Activated naive CD8-positive, alpha-beta T cell treated with anti-CD3 and anti-CD28 coated beads, Interleukin-2, amount 50 U/mL, for 16 hours (primary cell): ENCODE measurements at places on chromosomes 1 and 21.
A peak's percentile ranks its signal among the peaks of the same experiment; 100 is the strongest.

GRCh38 chr1:229228522-229228921 is 42.4 kb upstream of the RAB4A start:
- DNase-seq, result no peak

DNA sequence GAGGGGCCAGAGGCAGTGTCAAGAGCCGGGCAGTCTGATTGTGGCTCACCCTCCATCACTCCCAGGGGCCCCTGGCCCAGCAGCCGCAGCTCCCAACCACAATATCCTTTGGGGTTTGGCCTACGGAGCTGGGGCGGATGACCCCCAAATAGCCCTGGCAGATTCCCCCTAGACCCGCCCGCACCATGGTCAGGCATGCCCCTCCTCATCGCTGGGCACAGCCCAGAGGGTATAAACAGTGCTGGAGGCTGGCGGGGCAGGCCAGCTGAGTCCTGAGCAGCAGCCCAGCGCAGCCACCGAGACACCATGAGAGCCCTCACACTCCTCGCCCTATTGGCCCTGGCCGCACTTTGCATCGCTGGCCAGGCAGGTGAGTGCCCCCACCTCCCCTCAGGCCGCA is at the start of gene BGLAP:
BGLAP (plus strand) TSS at position 259 of the 400 bp plus-strand sequence; CDS start at position 307, 48 bp downstream.
- no peak for DNase-seq

DNA sequence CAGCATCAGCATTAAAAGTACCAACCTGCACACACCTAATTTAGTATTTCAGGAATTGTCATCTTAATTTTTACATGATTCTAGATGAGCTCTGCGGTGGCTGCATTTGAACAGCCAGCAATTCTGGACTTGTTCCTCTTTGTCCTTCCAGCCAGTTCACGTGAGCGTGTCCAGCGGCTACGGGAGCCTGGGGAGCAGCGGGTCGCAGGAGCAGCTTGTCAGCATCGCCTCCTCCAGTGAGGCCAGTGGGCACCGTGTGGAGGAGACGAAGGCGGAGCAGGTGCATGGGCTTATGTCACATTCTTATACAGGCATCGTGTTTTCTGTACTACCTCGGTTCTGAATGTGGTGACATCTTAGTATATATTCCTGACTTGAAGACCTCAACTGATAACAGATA is 25.7 kb downstream of the PER3 start:
- no peak for DNase-seq

DNA sequence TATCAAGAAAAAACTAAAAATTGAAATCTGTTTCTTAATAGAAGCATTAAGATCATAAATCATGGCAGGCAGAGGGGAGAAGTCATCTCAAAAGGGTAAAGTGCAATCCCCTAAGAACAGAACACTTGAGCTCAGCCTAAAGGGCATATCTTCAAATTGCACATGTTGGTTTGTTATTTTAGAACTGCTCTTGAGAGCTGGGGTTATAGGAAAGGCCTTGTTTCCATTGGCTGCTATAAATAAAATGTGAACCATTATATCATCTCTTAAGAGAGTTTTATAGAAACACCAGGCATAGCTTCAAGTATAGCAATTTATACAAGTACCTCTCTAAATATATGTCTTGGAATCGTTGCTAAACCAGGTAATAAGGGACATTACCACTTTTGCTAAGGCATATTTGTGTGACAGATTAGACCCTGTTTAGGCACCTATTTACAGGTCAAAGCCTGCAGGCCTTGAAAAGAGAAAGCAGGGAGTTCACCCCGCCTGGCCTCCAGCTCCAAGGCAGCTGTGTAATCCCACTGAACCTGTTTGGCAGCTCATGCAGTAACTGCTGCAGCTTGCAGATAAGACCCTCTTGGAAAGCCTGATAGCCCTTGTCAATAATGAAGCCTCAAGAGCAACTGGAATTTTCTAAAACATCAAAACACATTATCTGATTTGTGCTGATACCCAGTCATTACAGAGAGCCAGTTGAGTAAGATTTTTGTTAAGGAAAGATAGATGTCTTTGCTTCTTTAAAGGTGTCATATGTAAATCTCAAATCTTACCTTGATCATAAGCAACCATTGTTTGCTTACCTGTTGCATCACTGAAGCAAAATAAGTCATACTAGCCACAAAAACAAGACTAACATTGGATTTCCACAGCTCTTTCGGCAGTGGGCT is 24.2 kb upstream of the SYDE2 start:
- no peak for DNase-seq

GRCh38 chr1:234393190-234393589 is 19.9 kb downstream of the COA6 start:
- no peak for DNase-seq

- DNase-seq, result no peak
Measured at GRCh38 chr1:180020017-180020416, 65.4 kb downstream of the CEP350 start.

DNA sequence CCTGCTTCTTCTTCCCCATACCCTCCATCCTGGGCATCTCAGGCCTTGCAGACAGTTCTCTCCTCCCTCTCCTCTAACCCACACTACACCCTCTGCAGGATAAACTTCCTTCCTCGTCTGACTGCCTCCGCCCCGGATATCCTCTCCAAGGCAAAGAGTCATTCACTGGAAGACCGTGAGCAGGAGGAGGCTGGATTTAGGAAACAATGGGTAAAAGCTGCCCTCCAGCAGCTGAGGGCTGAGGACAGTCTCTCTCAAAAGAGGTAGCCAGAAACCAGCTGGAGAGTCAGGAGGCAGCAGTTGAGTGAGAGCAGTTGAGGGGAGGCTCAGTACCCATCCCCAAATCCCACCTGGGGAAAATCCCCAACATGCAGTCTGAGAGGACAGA is 1.4 kb downstream of the CSRP1 start:
- no peak for DNase-seq

DNA sequence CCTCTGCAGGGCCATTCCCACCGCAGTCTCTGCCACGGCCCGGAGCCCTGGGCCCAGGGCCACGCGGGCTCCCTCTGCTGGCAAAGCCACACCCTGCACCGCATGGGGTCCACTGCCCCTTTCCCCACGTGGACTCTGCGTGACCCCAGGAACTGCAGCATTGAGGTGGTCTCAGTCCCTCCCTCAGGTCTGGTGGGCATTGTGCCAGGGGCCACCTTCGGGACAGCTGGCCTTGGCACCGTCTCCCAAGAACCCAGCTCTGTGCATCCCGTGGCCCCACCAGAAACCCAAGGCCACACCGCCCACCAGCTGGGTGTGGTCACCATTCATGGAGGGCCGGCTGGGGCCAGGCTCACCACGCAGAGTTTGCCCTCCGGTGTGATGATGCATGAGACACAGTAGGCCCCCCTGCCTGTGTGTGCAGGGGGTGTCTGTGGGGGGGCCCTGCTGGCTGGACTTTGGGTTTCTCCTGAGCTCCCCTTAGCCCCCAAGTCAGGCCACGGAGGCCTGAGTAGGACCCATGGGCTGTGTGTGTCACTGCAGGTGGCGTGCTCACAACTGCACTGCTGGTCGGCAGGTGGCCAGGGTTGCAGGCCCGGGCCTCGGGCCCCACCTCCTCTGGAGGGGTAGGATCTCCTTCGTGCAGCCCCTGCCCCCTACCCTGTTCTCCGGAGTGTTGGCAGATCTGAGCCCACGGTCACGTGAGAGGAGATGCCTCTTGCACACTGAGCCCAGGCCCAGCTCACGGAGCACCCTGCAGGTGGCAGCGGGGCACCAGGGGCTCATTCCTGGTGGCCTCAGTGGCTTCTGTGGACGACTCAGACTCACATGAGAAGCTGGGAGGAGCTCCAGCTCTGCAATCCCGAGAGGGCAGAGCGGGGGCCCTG is 5.8 kb downstream of the VWA1 start:
- DNase-seq, result peak; percentile 38

GRCh38 chr1:85199667-85200462 is 951 bp downstream of the SYDE2 start:
- DNase-seq, result no peak

DNA sequence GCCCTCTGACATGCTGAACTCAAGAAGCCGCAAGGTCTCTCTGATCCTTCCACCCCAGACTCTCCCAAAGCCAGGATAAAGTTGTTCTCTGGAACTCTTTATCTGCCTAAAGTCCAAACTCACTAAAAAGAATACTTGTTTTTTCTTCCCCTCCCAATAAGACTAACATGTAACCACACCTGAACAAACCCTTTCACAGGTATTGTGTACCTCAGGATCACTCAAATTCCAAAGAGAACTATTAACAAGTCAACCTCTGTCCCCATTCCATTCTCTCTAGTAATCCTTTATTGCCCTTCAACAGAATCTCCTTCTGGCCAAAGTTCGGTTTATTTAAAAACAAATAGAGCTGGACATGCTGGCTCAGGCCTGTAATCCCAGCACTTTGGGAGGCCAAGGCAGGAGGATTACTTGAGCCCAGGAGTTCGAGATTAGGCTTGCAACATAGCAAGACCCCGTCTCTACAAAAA is 4.1 kb upstream of the TOE1 start:
- no peak for DNase-seq

- DNase-seq, result no peak
Measured at GRCh38 chr1:24707687-24708086, 37.6 kb upstream of the CLIC4 start.

DNA sequence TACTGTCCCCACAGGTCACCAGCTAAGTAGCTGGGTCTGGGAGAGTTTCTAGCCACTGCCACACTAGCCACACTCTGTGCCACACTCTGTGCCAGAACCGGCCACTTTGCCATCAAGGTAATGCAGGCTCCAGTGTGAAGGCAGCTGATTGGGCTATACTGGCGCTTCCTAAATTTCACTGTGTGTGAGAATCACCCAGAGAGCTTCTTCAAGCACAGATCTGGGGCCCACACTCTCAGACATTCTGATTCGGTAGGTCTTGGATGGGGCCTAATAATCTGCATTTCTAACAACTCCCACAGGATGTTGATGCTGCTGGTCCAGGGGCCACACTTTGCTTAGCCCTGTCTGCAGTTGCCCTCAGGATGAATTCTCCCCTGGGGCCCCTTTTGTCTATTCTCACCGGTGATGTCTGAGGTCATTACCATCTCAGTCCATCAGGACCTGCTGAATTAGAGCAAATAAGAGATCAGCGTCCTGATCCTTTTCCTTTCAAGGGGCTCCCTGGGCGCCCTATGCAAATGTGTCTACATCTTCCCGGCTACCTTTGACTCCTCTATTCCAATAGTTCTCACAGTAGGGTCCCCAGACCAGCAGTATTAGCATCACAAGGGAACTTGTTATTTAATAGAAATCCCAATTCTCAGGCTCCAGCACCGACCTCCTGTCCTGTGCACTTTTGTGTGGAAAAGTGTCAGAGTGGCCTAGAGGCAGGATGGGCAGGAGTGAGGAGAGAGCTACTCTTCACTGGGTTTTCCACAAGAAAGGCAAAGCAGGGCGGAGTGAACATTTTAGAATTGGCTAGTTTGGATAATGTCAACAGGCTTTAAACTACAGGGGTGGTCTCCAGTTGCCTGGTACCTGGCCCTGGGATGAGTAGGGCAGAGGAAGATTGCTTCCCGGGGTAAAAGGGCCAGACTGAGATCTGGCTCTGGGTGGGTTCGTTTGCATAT is 24.7 kb upstream of the LRRN2 start:
- DNase-seq, result no peak

- no peak for DNase-seq
Measured at GRCh38 chr1:203839081-203839480, 22.3 kb upstream of the SNRPE start.

GRCh38 chr1:206493279-206493678 is 14.1 kb upstream of the RASSF5 start:
- DNase-seq, result no peak

DNA sequence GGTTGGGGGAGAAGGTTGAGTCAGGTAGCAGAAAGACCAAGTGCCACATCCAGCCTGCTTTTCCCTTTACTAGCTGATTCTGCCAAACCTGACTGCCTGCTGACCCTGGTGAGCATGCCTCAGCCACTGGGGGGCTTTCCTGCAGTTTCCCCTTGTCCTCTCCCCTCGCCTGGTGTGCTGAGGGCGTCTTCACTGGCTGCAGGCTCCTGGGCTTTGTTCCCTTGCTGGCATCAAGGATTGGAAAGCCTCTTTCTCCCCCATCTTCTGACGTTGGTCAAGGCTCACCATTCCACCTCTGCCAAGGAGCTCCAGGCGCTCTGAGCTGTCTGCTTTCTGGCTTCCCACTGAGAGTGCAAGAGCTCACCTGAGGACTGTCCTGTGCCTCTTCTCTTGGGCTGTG is 28.4 kb downstream of the MAN1C1 start:
- DNase-seq, result no peak

- no peak for DNase-seq
Measured at GRCh38 chr1:33093004-33093403, 12.1 kb downstream of the AZIN2 start.

DNA sequence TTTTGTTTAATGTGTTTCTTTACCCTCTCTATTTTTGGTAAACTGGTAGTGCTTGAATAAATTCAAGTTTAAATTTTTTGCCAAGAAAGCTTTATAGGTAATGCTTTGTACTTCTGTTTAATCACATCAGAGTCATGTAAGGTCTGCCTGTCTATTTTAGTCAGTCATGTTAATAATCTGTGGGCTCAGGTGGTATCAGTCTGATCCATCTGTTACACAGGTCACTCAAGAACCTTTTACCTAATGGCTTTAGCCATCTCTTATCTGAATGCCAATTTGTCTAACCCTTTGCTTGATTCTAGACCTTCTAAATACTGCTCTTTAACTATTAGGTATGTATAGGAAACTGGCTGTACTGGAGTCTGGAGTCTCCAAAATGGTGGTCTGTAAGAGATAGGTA is 16.6 kb downstream of the MDM4 start:
- DNase-seq, result no peak

GRCh38 chr1:79530476-79530875 is 523.9 kb upstream of the ADGRL4 start:
- no peak for DNase-seq

DNA sequence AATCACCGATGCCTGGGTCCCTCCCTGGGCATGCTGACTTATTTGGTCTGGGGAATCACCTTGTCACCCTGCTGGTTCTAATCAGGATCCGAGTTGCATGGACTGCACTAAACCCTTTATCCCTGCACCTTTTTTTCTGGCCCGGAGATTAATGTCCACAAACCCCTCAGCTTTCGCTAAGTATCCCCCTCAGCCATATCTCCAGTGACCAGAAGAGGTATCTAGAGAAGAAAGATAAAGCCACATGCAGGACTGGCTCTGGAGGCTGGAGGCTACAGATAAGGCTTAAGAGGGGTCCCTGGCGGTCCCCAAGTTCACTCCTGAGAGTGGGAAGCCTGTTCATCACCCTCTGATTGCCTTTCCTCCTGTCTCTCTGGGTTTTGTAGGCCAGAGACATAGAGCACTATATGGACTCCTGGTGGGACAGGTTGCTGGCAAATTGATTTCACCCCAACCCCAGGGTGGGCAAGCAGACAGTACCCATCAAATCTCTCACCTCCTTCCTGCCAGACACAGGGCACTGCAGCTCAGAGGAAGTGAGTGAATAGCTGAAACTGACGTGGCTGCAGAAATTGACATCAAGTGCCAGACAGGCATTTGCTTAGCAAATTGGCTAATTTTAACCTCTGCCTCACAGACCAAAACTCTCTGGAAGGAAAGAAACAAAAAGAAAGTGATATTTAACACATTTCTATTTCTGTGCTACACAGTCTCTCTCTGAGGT is 38.8 kb downstream of the HMGB4 start:
- no peak for DNase-seq

DNA sequence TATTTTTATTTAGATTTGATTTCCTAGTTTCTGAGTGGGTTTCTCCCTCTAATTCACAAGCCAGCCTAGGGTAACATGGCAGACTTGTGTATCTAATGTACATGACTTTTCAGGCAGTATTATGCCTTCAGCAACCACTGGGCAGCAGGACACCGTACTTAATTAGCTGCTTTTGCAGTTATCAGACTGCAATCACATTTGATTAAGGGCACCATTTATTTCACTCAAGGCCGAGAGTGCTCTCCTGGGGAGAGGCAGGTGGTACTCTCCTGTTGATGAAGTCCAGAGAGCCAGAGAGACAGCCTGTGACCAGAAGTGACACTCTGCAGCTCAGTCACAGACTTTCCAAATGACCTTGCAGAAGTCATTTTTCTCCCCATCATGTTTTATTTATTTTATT is 18.7 kb downstream of the CYYR1 start:
- no peak for DNase-seq
